NCI-H1105 treated with DMSO at 0.1 percent for 48 hours (cell line): ENCODE measurements at places on chromosomes 4 and X.
A peak's percentile ranks its signal among the peaks of the same experiment; 100 is the strongest.

- no peak for DNase-seq
Measured at GRCh38 chr4:55312489-55313101, 33.4 kb upstream of the SRD5A3 start.

DNA sequence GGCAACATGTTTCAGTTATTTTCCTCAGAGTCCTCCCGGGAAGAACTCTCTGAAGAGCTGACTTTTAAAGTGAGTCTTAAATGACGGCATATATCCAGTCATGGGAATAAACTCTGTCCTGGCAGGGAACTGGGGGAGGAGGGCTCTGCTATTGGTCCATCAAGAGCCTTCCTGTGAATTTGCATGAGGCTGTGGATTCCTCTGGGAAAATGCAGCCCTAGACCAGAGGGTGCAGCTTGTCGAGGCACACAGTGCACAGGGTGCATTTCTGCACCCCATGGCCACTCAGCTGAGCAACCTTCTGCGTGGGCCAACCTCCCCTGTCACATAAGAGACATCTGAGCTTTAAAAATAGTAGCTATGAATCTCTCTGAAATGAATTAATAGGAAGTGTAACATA lies 360.0 kb downstream of the GALNTL6 start:
- no peak for DNase-seq

GRCh38 chr4:145183023-145183422 lies 2.6 kb upstream of the OTUD4 start:
- DNase-seq = no peak

- DNase-seq = peak; percentile 41
Measured at GRCh38 chr4:62015043-62015739, 815.1 kb downstream of the ADGRL3 start.

DNA sequence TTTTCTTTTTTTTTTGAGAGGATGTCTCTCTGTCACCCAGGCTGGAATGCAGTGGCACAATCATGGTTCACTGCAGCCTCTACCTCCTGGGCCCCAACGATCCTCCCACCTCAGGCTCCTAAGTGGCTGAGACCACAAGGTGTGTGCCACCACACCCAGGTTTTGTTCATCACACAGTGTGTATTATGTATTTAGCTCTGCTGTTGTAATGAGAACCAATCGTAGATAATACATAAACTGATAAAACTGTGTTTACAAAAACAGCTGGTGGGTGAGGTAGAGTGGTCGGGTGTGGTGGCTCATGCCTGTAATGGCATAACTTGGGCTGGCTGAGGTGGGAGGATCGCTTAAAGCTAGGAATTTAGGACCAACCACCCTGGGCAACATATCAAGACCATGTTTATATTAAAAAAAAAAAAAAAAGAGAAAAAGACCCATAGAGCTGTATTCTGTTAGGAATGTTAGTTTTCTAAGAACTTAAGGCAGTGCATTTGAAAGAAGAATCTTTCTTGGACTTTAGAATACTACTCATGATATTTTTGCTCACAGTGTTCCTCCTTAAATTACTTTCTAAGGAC lies 34.9 kb downstream of the POLR2B start:
- DNase-seq = no peak
